ENCODE measurements at places on chromosomes 16 and 17.

DNA sequence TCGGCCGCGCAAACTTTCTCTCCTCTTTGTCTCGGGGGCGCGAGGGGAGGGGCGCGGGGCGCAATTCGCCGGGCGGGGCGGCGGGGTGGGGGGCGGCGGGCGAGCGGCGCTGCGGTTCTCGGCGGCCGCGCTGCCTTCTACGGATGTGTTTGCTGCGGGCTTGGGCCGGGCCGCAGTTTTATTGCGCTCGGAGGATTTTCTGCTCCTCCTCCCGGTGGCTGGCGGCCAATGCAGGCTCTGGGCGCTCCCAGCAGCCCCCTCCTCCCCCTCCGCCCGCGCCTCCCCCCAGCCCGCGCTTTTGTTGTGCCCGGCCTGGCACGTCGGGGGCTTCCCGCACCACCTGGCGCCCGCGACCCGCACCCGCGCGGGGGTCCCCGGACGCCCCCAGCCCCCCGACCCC is at the start of gene TIMP2:
Gene TIMP2, minus strand, starts transcription at position 154 of the 400 bp plus-strand sequence. CDS start 299 bp downstream, outside the sequence.
- DNase-seq: peak; percentile 97

DNA sequence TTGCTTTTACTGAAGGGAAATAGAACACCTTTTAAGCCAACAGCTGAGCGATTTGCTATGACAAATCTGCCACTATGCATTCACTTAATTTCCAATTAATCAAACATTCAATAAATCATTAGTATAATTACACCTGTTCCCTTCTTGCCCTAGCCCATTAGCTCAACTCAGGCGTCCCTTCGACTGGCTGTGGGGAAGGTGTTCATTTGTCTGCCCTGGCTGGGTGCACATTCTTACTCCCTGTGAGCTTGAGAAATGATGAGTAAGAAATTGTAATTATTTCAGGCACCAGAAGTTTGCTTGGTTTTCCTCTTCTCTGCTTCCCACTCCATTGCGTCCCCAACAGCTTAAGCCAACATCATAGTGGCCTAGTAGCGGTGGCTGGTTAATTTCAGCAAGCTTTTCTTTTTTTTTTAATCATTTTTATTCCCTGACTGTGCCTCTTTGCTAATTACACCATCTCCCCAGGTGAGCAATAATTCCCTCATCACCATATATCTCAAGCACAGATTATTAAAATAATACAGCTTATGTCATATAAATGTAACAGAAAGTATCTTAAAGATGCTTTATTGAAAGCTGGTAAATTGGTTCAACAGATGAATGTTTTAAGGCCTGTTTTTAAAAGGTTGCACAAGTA is 623.9 kb upstream of the RBFOX1 start:
- peak; percentile 91 for DNase-seq

DNA sequence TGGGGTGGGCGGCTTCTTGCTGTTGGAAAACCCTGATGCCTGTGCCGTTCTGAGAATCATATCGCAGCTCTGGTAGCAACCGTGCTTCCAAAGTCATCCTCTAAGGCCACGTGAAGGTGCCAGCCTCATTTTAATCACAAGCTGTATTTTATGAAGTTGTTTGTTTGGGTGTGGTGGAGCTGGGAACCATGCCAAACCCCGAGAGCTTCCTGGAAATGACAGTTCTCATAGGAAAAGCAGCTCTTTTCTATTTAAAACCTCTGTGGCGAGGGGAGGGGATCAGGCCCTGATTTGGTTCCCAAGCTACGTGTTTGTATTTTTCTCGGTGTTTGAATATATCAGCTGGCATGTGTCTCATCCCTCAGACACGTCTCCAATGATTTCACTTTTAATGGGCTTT is 21.7 kb downstream of the KNOP1 start:
- DNase-seq: peak; percentile 72

- DNase-seq: peak; percentile 78
Observed at GRCh38 chr17:57130708-57131461, 45.8 kb downstream of the AKAP1 start.

DNA sequence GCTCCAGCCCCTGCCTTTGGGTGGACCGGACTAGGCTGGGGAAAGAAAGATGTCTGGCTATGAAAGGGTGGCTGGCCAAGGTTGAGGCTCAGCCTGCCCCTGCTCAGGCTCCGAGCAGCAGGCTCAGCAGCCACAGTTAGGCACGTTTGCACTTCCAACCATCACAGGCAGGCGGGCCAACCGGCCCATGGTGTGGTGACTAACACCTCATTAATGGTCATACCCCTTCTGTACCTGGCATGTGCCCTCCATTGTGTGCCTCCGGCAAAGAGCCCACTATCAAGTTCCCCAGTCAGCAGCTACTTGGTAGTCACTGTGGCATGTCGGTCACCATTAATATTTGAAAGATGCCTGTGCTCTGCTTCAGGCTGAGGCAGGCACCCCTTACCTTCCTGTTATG is 6.7 kb downstream of the TBC1D24 start:
- no peak for DNase-seq

DNA sequence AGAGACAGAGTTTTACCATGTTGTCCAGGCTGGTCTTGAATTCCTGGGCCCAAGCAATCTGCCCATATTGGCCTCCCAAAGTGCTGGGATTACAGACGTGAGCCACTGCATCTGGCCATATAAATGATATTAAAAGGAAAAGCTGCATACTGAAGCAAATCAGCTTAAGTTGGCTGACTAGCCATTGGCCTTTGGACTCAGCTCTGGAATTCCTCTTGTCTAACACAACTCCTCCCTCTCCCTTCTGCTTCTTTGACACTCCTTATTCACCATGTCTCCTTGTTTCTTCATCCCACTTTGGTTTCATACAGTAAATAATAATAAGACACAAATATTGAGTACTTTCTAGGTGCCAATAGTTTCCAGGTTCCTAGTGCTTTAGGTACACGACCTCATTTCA is 7.5 kb downstream of the KRT12 start:
- DNase-seq: no peak

DNA sequence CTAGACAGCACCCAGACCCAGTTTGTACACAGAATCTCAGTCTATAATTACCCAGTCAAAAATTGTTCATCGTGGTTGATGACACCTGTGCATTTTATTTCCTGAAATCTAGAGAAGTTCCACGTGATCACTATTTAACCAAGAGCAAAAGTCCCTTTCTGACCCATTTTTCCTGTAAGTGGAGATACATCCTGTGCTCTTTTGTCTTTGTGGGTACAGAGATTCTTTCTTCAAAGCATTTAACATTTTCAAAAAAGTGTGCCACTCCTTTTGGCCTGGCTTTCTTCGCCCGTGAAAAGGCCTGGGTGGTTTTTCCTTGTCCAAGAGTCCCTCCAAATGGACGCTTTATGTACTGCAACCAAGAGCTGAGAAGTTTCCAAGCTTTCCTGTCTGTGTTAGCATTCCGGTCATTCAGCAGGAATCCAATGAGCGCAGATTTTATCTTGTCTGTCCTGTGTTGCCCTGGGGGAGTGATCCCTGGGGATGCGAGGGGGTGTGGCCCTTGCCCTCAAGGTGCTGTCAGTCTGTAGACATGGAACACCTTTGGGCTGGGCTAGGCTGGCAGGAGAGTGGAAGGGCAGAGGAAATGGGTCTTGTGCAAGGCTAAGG is 161.1 kb upstream of the CACNG5 start:
- peak; percentile 76 for DNase-seq

GRCh38 chr16:69315486-69316311 is 4.5 kb downstream of the VPS4A start:
- no peak for DNase-seq

- DNase-seq: no peak
Observed at GRCh38 chr17:44310188-44310587, 1.8 kb downstream of the RUNDC3A start.

DNA sequence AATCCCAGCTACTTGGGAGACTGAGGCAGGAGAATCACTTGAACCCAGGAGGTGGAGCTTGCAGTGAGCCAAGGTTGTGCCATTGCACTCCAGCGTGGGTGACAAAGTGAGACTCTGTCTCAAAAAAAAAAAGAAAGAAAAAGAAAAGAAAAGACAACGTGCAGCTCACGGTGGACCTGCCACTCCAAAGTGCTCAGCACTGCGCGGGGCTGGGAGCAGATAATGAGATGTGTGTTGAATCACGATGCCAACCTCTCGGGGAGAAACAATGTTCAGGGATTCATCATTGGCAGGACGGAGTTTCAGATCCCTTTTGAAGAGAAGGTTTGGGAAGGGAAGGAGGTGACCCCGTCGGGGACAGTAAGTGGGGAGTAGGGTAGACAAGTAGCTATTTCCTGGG is 19.2 kb downstream of the WFDC1 start:
- no peak for DNase-seq

DNA sequence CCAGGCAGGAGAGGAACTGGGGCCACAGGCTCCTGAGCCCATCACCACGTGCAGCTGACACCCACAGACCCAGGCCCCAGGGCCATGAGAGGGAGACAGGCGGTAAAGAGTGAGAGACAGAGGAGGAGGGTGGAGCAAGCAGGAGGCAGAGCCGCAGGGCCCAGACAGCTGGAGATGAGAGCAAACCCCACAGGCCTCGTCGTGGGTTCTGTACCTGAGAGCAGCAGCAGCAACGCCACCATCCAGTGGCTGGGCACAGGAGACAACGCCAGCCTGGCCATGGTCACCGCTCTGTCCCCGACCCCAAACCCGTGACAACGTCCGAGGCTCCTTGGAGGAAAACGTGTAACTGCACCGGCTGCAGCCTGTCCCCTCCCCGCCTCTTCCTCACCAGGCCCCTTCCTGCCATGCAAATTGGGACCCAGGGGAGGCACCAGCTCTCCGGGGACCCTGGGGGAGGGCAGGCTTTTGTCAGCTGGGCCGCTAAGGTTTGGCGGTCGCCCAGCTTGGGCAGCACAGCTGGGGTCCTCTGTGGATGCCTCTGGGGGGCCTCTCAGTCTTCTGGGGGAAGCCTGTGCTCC is at the start of gene CD79B:
Gene CD79B, minus strand, starts transcription at position 351 of the 581 bp plus-strand sequence. Its CDS starts 70 bp downstream, at position 281.
- no peak for DNase-seq

- DNase-seq: no peak
Observed at GRCh38 chr17:45223539-45224528, 2.1 kb downstream of the FMNL1 start.

DNA sequence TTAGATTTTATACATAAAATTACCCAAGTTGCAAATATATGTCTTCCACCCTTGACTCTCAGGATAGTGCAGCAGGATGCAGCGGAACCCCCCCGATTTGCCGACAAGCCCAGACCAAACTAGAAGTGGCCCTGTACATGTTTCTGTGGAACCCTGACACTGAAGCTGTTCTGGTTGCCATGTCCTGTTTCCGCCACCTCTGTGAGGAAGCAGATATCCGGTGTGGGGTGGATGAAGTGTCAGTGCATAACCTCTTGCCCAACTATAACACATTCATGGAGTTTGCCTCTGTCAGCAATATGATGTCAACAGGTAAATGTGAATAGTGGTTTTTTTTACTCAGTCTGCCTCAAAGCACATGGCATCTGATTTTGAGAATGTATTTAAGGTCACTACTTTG is 70.7 kb downstream of the OMG start:
- no peak for DNase-seq

DNA sequence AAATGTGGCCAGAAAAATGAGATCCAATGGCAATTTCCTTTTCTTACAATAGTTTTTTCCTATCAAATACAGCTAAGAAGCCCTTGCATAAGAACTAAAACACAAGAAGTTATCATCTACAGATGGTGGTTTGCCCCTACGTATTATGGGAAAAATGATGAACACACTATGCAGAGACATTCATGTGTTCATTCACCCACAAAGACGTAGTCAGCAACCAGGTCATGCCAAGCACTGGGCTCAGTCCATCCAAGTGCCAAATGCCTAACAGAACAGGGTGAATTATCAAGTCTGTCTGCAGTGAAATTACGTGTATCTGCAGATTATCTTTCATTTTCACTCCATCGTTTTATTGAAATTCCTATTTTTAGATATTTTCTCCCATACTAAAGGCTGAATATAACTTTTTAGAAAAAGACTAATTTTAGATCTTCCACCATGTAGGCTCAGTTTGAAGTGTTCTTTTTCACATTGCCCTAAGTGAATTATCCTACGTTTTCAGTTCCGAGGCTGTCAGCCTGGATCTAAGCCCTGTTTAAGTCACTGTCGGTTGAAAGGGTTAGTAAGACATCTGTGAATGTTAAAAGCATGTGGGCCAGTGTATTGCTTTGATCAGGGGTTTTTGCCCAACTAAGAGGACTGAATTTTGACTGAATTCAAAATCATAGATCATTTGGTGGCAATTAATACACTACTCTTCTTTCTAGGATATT is 78.1 kb upstream of the DHX40 start:
- peak; percentile 40 for DNase-seq

GRCh38 chr17:4007346-4008081 is 43.3 kb upstream of the ATP2A3 start:
- no peak for DNase-seq

GRCh38 chr17:19346351-19347255 is 15.9 kb downstream of the B9D1 start:
- DNase-seq: no peak

DNA sequence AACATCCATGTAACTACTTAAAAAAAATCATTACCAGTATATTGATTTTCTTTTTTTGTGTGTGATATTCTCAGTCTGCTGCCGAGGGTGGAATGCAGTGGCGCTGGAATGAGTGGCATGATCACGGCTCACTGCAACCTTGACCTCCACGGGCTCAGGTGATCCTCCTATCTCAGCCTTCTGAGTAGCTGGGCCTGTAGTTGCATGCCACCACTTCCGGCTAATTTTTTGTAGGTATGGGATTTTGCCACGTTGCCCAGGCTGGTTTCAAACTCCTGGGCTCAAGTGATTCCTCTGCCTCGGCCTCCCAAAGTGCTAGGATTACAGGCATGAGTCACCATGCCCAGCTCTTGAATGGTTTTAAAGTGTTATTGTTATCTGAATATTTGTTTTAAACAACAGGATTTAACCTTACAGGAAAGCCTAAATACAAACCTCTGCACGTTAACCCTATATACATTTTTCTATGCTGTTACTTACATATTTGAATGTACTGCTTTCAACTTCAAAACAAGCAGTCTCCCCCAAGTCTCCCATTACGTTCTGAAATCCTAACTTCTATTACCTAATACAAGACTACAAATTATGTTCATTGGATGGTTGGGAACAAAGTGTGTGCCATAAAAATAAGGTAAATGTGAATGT is 61.7 kb downstream of the KPNA2 start:
- no peak for DNase-seq

DNA sequence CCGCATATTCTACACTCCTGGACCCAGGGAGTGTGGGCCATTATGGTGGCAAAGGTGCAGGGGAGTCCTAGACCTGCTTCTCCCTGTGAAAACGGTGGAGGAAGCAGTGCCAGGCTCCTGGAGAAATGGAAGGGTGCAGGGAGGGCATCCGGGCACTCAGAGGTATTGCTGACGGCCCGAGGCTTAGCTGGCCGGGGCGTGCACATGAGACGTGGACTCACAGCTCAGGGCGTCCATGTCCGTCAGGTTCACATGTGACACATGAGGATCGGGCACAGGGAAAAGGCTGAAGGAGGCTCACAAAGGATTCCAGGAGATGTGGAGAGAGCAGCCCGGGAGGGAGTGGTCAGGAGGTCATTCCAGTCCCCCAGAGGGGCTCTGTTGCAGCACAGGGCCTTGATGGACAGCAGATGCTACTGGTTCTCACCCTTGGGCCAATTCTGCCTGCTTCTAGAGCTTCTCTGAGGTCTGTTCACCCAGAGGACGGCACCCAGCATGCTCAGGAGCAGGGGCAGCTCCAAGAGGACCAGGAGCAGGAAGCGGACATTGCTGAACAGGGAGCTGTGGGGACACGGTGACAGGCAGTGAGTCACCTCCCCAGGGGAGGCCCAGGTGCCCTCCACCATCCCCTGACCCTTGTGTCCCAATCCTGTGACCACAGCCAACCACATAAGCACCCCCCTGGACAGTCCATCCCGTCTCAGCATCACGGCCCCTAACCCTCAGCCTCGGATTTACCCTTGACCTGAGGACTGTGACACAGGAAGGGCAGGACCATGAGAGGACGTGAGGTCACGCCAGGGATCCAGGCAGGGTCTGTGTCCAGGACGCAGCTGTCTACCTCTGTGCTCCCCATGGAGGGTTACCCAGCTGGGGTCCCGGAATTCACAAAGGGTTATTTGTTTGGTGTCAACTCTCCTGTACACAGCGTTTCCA is 4.5 kb downstream of the CD300C start:
- no peak for DNase-seq
